ENCODE measurements at places on chromosomes 2 and 18.
A peak's percentile ranks its signal among the peaks of the same experiment; 100 is the strongest.

DNA sequence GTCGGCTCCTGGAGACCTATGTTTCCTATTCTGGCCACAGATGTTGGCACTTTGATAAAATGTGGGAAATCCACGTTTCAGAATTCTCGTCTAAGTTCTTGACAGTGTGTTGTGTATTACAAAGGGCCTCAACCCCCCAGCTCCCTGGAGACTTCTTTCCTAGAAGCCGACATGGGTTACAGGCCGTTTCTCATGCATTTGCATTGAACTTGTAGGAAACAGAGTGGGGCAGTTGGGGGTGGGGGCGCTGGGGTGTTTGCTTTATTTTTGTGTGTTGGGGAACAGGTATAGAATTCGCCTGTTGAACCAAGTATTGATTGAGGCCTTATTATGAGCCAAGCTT is 104.0 kb downstream of the CABLES1 start:
- DNase-seq, result no peak

GRCh38 chr18:62437235-62438017 is 85.4 kb upstream of the ZCCHC2 start:
- DNase-seq, result peak; percentile 95

DNA sequence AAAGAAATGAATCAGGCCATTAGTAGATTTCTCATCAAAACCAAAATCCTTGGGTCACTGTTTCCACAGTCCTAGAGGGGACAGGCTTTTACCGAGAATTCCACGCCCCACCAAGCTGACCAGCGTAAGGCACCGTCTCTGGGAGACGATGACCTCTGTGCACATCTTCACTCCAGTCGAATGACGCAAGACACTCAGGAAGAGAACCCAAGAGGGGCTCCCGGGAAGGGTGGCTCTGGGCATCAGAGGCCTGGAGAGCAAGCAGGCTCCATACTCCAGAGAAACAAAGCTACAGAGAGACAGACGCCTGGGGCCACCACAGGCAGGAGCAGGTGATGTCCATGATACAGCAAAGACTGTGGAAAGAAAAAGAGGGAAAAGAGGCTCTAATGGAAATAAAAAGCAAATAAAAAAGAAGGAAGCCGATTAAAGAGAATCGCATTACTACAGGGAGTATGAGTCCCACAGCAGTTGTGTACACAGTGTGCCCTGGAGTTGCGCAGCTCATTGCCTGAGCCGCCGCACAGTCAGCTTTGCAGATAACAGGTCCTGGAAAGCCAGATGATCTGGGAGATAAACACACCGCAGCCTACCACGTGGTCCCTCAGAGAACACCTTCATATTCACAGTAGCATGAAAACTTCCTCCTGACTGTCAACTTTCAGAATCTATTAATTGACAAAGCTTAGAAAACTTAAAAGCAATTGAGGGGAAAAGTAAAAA is 572.7 kb upstream of the SALL3 start:
- no peak for DNase-seq

DNA sequence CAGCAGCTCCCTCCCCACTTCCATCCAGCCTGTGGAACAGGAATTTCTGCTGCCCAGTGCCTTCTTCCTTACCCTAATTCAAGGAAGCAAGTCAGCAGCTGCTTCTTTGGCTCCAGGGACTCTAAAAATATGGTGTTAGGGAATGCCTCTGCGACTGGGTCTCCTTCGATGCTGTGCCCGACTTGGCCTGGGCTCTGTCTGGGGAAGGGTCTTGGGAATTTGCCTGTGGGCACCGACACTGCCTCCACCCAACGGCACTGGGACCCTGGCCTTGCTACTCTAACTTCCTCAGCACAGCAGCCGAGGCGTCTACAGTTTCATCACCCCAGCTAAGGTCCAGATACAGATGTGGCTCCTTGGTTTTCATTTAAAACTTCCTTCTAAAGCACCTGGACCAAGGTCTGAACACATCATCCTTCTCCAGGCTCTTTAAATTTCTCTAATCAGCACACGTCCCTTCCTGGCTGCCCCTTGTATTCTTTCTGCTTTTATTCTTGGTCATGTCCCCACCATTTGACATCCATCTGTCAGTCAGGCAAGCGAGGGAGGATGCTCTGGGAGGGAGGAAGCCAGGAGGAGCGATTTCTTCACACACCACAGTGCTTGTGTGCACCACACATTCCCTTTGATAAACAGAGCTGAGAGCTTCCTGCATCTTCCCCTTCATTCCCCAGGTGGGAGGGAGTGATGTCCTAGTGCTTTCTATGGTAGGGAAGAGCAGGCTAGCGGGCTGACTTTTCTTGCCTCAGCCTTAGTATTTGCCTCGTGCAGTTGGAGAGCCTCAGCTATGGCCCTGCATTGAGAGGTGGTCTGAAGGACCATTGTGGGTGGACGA is 6.8 kb downstream of the LBH start:
- peak; percentile 62 for DNase-seq

- DNase-seq, result no peak
These were observed 73.1 kb downstream of the RTN4 start for GRCh38 chr2:54977149-54977548.

GRCh38 chr2:74391580-74392448 is 11.7 kb upstream of the DCTN1 start:
- peak; percentile 93 for DNase-seq

DNA sequence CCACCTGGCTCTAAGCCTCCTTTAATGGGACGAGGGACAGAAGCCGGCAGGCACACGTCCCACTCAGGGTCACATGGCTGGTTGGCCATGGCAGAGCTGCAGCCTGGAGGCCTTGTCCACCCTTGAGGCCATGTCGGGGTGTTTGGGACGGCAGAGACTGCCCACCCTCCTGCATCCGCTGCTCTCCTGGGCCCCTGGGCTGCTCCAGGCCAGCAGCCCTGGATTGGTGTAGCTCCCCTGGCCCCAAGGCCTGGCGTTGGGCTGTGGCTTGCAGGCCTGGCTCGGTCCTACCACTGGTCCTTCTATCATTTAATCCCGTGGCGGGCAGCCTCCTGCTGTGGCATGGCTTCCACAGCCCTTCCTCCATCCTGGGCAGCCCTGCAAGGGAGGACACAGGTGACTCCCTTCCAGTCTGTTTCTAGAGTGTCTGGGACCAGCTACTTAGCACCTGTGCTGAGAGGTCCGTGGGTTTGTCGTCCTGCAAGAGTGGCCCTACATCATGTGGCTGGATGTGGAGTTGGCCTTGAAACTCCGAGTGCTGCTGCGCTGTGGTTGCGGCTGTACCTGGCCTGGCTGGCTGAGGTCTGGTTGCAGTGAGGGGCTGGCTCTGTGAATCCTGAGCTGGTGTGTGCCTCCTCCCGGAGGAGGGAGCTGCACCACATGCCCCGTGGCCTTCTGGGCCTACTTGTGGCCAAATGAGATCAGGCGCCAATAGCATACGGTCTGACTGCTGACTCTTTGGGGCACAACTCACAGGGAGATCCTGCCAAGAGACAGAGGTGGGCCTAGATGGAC is 67.3 kb downstream of the SH3RF3 start:
- DNase-seq, result no peak

DNA sequence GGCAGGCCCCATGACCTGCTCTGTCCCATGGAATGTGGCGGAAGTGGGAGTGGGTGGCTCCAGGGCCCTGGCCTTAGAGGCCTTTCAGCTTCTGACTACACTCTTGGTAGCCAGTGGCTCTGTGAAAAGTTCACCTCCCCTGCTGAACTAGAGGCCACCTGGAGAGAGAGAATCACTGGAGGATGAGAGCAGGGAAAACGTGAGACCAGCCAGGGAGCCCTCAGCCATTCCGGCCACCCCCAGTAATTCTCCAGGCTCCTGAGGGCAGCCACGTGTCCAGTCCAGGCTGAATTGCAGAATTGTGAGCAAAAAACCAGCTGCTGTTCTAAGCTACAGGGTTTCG is 10.5 kb downstream of the COLEC12 start:
- DNase-seq, result no peak

DNA sequence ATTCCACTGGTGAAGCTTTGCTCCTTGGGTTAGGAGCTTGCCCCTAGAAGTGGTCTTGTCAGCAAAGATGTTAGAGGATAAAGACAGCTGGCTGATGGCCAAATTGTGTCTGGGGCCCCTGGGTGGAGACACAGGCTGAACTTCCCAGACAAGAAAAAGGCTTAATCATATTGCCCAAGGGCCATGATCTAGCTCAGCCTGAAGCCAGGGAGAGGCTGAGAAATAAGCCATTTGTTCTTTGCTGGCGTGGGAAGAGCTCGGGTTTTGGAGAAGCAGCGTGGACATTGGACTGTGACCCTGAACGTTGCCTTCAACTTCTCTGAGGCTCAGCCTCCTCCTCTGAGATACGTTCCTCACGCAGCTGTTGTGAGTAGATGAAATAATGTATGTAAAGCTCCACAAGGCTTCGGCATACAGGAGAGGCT is 153.0 kb downstream of the ZFP36L2 start:
- no peak for DNase-seq

GRCh38 chr2:85917887-85918795 is 29.4 kb upstream of the ST3GAL5 start:
- DNase-seq, result no peak

DNA sequence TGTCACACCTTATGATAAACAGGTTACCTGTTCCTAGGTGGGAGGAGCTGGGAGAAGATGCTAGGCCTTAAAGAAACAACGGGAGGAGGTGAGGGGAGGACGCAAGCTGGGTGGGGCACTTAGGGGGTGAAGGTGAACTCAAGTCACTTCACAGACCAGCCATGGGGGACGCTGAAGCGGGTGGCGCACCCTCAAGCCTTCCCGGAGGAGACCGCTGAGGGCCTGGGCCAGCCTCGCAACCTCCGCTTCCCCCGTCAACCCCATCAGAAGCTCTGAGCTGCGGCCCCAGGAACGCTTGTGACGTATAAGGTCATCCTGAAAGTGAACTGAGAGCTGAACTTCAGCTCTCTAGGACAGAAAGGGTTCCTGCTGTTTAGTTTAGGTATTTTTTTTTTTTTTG is 133.5 kb downstream of the MBP start:
- DNase-seq, result no peak

DNA sequence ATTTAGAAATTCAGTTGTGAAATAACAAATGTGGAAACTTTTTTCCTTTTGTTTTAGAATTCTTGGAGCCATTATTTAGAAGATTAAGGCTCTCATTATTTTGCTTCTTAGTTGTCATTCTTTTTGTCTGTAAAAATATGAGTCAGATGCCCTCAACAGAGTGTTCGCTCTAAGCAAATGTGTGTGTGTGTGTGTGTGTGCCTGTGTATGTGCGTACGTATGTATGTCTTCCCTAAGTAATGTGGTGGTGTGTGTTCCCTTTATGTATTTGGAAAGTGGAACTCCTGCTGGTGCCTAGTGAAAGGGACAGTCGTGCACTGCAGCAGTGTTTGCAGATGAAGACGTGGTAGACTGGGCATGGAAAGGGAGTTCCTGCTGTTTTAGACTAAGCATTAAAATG is 27.5 kb downstream of the ZNF407 start:
- no peak for DNase-seq

GRCh38 chr18:77552945-77553344 is 303.3 kb downstream of the GALR1 start:
- no peak for DNase-seq

- no peak for DNase-seq
These were observed 783.6 kb downstream of the CBLN2 start for GRCh38 chr18:71760541-71760940.

- DNase-seq, result no peak
These were observed 307.5 kb upstream of the HS6ST1 start for GRCh38 chr2:128625963-128626759.

DNA sequence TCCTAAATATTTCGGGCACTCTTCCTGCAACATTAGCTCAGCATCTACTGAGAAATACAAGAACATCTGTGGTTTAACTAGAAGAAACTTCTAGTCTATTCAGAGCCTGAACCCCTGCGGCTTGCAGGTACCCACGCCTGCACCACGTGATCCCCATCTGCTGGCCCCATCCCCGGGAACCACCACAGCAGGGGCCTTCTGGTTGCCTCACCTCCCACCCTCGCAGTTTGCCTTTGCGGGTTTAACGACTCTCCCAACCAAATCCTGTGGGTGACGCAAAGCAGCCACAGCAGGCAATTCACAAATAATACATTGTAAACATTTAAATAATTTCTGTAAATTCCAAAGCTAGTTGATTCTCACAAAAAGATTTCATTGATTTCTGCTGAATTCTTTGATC is 90.2 kb upstream of the TMEM18 start:
- DNase-seq, result no peak

DNA sequence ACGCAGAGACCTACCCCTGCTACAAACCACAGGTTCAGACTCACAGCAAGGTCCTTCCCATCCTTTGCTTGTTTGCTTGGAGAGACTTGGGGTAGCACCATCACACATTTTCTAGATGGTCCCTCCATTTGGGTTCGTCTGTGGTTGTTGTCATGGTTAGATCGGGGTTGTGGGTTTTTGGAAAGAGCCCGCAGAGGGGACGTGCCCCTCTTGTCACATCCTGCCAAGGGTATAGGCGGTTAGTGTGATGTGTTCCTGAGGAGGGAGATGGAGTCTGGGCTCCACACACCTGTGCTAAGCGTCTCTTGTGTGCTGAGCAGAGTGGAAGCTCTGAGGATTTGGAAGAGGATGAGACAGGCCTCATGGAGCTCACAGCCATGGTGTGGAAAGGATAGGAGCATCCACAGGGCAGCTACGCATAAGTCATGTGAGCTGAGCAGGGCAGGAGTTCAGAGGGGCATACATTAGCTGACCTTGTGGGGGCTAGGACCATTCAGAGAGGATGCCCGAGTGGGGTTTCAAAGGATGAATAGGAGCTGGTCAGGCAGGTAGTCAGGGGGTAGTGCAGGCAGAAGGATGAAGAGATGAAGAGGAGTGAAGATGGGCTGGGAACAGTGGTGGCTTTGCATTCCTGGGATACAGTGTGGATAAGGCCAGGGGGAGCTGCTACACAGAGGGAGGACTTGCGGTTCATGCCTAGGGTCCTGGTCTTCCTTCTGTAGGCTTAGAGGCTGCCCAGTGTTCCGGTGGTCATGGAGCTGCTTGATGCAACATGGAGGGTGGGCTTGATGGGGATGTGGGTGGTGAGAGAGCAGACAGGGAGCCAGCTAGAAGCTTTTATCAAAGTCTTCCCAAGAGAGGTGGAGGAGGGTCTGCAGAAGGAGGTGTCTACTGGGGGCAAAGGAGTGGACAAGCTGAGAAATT is 62.9 kb downstream of the ACKR3 start:
- DNase-seq, result peak; percentile 49

DNA sequence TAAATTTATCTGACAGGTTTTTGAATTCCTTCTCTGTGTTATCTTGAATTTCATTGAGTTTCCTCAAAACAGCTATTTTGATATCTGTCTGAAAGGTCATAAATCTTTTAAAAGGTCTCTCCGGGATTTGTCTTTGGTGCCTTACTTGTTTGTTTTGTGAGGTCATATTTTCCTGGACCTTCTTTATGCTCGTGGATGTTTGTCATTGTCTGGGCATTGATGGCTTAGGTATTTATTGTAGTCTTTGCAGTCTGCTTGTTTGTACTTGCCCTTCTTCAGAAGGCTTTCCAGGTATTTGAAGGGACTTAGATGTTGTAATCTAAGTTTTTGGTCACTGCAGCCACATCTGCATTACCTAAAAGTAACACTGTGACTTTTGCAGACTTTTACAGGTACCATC is 355.2 kb downstream of the PARD3B start:
- no peak for DNase-seq

- no peak for DNase-seq
These were observed 767.0 kb downstream of the SLC4A3 start for GRCh38 chr2:220394433-220394832.

GRCh38 chr2:203442463-203442862 is 92.6 kb downstream of the RAPH1 start:
- DNase-seq, result no peak

- DNase-seq, result no peak
These were observed 28.6 kb downstream of the MDH1 start for GRCh38 chr2:63617366-63617765.

All from coronary artery (tissue), 2 donors.